ENCODE measurements at places on chromosomes 2 and 18.

DNA sequence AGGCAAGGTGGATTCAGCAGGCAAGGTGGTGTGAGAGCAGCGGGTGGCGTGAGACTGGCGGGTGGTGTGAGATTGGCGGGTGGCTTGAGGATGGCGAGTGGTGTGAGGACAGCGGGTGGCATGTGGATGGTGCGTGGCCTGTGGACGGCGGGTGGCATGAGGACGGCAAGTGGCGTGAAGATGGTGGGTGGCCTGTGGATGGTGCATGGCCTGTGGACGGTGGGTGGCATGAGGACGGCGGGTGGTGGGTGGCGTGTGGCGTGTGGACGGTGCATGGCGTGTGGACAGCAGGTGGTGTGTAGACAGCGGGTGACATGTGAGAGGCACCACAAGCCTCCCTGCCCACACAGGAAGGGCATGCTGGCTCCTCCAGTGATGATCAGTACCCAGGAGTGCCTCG, 186.9 kb upstream of the SALL3 start:
- no peak for DNase-seq

DNA sequence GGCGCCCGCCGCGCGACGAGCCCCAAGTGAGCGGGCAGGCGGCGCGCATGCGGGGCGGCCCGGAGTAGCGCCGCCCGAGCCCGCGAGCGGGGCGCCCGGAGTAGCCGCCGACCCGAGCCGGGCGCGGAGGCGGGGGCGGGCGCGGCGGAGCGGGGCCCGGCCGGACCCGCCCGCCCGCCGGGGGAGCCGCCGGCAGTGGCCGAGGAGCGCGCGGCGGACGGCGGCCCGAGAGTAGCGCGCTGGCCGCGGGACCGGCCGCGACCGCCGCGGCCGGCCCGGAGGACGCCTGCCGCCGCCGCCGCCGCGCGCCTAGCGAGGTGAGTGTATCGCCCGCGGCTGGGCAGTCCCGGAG, at the start of gene GALNT1:
Gene GALNT1 (plus strand): TSS at position 195 of the 352 bp plus-strand sequence. CDS start 72,923 bp downstream, outside the sequence.
- no peak for DNase-seq

DNA sequence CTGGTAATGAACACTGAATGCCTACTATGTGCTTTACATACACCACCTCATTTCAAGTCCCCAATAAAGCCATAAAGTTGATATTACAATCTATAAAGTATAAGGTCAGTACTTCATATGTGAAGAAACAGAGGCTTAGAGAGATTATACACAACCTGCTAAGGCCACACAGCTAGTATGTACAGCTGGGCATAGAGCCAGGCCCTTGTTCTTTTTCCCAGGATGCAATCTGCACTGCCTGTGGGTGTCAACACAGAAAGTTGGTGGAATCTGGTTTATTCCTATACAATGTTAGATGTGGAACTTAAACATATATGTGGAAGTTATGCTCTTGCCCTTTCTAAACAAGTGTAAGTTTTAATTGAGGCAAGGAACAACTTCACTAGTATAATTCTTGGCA, 32.8 kb downstream of the INSIG2 start:
- no peak for DNase-seq

GRCh38 chr2:117972476-117973123, 41.3 kb downstream of the CCDC93 start:
- DNase-seq = no peak

- no peak for DNase-seq
Observed at GRCh38 chr2:157903151-157903550, 27.0 kb upstream of the ACVR1 start.

- no peak for DNase-seq
Observed at GRCh38 chr2:26316041-26316440, 29.9 kb upstream of the SELENOI start.

DNA sequence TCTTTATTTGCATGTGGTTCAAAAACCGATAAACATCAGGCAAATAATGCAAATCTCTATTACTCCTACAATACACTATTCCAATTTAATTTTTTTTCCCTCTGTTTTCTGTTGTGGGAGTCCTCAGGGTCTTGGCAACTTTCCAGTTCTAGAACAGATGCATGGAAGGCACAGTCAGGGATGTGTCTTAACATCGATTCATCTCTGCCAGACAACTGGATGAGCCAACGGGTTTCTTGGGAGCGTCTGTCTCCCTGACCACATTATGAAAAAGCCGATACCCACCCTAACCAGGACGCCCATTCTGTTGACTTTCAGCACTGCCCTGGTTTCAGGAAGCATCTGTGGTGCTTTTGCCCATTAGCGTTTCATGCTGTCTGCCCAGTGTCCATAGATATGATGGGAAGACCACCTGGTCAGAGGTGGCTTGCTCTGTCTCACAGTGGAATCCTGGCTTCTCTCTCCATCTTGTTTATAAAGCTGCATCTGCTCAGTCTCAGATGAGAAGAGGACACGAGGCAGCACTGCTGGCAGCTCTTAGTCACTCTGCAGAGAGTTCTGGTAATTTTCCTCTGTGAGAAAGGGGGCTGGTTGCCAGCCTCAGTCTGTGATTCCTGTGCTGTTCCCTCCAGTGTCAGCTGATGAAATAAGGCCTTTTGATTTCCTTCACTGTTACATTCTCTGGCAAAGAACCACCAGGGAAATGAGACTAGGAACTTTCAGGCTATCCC, 57.9 kb upstream of the KCNE4 start:
- no peak for DNase-seq

- no peak for DNase-seq
Observed at GRCh38 chr2:217801711-217802110, 201.1 kb downstream of the TNS1 start.

DNA sequence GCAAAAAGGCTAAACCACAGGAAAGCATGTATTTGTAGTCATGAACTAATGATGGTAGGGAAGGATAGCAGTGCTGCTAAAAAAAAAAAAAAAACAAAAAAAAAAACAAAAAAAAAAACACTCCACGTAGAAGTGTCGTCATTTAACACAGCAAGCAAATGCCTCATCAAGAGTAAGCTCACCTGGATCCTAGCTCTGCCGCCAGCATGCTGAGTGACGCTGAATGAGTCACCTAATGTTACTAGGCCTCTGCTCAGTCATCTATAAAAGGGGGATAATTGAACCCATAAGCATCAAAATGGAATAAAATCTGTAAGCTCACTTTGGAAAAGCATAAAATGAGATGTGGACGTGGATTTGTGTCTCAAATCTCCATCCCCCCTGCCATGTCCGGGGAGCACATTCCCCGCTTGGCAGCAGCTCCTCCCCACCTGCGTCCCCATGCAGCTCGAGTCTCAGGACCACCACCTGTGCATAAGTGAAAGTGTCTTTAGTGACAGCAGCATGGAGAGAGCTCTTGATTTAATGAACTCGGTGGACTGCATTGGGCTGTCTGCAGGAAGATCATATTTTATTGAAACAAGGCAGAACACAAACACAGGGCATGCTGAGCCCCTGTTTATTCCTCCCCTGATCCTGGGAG, 427.5 kb downstream of the LRATD1 start:
- no peak for DNase-seq

GRCh38 chr2:229089776-229090175, 181.3 kb downstream of the PID1 start:
- DNase-seq = no peak

GRCh38 chr2:176405477-176405876, 136.2 kb downstream of the MTX2 start:
- DNase-seq = no peak
